Mesenchymal stem cell (in vitro differentiated cells and primary cell): ENCODE measurements at places on chromosomes 6 and 20.
A peak's percentile ranks its signal among the peaks of the same experiment; 100 is the strongest.

- no peak overlapping the region for H3K27ac ChIP-seq
- no peaks in the 10 kb centered on the region for H3K36me3 ChIP-seq
- no peaks in the 10 kb centered on the region for H3K27me3 ChIP-seq
Observed at GRCh38 chr20:20440481-20440880, 72.6 kb downstream of the INSM1 start.

DNA sequence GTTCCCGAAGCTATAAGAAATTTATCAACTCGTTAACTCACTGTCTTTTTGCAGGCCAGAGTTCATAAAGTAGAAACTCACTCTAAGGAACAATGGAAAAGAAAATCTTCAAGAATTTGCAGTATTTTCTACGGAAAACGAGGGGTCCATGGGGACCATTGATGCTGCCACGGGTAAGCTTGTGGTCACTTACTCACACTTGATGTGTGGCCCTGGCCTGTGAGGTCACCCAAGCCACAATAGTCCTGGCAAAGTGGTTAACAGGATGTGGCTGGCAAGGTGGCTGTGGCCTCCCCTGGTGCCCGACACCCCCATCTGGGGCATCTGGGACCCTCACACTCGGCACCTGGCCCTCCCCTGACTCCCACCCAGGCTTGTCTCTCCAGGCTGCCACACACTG lies 123.4 kb downstream of the C6orf118 start:
- H3K4me1 ChIP-seq = no peaks in the 10 kb centered on the region
- no peak overlapping the region for H3K4me3 ChIP-seq
- no peak overlapping the region for H3K27ac ChIP-seq
- no peak for DNase-seq
- no peaks in the 10 kb centered on the region for H3K27me3 ChIP-seq

DNA sequence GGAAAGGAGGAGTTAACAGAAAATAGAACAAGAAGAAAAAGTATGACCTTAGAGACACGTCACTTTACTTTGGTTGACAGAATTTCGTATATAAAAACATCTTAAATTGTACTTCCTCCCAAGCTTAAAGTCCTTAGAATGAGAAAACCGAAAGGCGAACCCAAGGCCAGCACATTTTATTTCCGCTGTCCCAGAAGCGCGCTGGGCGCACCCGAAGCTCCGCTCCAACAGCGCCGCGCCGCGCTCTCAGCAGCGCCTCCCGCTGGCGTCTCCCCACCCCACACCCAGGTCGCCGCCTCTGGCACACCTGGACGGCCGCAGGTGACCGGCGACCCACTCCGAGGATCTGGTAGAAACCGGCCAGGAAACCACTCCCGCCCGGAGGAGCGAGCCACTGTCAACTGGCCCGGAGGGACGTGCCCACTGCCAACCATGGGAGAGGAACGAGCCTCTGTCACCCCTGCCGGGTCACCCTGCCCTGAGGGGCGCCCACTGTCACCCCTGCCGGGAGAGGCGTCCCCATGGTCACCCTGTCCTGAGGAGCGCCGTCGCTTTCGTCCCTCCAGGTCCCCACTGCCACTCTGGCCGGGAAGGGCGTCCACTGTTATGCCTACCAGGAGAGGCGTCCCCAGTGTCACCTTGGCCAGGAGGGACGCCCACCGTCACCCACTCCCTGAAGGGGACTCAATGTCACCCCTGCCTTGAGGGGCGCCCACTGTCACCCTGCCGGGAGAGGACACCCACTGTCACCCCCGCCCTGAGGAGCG lies 824 bp downstream of the MPC1 start:
- H3K27me3 ChIP-seq = no peaks in the 10 kb centered on the region
- H3K36me3 ChIP-seq = no peaks in the 10 kb centered on the region
- peak; percentile 57 for DNase-seq

DNA sequence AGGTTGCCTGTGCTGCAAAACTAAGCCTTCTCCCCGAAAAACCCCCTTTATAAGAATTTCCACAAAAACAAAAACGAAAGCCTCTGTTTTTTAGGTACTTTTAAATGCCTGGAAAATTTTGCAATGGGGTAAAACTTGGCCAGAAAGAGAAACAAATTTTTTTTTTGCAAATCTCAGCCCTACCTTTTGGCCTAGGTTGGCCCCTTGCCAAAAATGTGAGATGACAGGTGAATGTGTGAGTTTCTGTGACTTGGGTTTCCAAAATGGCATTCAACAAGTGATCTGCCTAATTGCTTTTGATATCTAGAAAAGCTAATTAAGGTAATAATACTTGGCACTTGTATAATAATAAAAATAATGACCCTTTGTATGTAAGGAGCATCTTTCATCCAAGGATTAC lies 48.4 kb downstream of the MAFB start:
- no peak for DNase-seq
- H3K4me3 ChIP-seq = no peak overlapping the region
- no peaks in the 10 kb centered on the region for H3K36me3 ChIP-seq
- no peak overlapping the region for H3K27ac ChIP-seq

DNA sequence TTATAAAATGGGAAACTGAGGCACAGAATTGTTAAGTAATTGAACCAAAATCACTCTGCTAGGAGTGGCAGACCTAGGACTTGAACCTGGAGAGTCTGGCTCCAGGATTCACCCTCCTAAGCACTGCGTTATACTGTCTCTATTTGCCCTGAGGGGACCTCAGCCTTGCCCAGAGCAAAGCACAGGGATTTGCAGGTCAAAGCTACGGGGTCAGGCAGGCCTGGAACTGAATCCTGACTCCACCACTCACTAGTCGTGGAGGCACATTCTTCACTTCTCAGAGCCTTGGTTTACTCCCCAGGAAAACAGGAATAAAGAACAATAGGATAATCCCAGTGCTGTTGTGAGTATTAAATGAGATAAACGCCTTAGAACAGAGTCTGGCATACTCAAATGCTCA lies 19.4 kb downstream of the KCNK15 start:
- no peak overlapping the region for H3K27ac ChIP-seq
- peaks cover 48% of the 10 kb centered on the region for H3K27me3 ChIP-seq
- no peaks in the 10 kb centered on the region for H3K36me3 ChIP-seq
- H3K4me3 ChIP-seq = no peak overlapping the region

DNA sequence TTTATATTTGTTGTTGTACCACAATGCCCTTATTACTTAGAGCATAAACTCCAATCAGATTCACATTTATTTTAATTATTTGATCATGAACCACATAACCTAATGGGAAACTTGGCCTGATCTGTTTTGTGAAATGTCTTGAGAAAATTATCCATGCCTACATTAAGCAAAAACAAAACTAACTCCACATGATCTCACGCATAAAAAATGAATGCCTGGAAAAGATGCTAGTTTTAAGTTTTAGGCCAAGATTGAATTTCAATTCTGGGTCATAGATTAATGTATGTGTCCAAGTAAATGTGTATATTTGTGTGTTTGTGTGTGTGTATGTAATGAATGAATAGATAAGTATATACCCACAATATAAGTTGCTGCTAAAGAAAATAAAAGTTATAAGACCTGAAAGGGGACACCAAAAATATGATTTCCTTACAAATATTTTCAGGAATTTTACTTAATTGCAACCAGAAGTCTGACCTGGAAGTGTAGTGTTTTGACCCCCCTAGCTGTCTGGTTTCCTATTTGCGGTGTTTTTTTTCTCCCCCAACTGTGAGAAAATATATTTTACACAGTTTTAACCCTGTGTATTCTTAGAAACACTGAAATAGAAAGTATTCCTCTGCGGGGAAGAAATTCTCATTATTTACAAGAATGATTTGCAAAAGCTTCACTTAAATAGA lies 97.2 kb downstream of the JAG1 start:
- peaks cover 3% of the 10 kb centered on the region for H3K4me1 ChIP-seq
- no peak overlapping the region for H3K27ac ChIP-seq
- H3K4me3 ChIP-seq = no peak overlapping the region

DNA sequence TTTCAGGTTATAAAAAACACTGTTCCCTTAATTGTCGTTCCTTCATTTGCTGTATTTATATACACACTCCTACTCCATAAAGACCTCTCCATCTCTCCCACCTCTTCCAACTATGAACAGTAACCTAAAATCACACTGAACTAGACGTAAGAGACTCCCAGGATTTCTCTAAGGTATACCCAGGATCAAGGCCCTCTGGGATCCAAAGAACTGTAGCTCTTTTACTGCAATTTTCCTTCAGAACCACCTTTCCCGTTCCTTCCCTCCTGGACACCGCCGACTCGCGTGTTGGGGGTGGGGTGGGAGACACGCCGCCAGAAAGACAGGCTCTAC lies 680 bp downstream of the LATS1 start:
- no peaks in the 10 kb centered on the region for H3K27me3 ChIP-seq
- no peaks in the 10 kb centered on the region for H3K36me3 ChIP-seq
- no peak for DNase-seq
- no peaks in the 10 kb centered on the region for H3K4me1 ChIP-seq

DNA sequence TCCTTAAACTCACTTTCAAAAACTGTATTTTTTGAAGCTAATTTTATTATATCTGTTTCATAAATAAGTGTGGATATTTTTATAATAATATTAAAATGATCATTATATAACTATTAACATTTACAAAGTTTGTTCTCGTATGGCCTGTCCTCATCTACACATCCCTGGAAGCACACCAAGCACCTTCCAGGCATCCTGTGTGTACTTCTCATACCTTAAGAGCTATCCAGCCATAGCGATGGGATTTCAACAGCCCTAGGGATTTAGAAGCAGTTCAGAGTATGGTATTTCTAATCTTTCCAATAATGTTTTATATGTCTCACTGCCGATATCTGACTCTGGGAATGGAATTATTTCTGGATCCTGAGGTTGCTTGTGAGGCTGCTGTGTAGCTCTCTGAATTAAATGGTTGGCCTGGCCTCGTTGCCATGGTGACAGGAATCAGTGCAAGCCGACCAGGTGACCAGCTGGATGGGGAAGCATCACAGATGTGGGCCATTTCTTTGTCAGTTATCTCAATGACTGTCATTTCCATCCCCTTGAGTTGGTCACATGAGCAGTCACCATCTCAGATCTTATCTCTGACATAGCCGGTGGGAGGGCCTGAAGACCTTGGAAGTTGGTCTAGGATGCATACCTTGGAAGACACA lies 265.2 kb upstream of the RIN2 start:
- no peak overlapping the region for H3K4me3 ChIP-seq
- H3K4me1 ChIP-seq = no peaks in the 10 kb centered on the region
- H3K36me3 ChIP-seq = no peaks in the 10 kb centered on the region
- no peaks in the 10 kb centered on the region for H3K27me3 ChIP-seq

- no peak overlapping the region for H3K27ac ChIP-seq
- DNase-seq = no peak
- H3K4me1 ChIP-seq = no peaks in the 10 kb centered on the region
Observed at GRCh38 chr6:72672906-72673305, 51.0 kb downstream of the KCNQ5 start.
